Cardiac fibroblast (primary cell): ENCODE measurements at places on chromosomes 2 and 18.

DNA sequence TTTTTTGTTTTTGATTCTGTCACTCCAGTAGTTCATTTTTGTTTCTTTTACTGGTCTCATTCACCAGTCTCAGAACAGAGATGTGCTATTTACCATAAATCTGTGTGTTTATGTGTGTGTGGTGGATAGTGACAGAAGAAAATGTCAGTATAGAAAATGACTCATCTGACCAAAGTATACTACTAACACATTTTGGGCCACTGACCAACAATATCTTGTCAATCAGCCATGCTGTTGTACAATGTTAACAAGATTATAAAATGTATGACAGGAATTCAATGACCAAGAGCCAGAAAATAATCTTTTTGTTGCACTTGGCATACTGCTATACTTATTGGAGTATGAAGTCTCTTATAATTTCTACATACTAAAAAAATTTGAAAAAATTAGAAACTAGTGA lies 1081.4 kb upstream of the NRXN1 start:
- DNase-seq, result peak; percentile 9

GRCh38 chr2:144508172-144508851 lies 11.6 kb downstream of the ZEB2 start:
- DNase-seq, result peak; percentile 23

DNA sequence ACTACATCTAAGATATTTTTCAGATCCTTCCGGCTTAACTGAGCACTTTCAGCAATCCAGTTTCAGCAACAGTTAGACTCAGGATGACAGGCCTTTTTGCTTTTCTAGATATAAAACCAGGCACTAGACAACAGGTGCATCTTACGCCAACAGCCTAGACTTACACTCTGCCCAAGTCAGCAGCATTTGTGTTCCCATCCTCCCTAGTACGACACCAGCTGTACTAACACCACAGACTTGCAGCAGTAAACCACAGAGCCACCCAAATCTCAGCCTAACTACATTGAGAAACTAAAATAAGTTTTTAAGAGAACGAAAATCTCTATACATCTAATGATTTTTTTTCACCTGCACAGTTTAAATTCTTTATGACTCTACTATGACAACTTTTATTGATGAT lies 89.9 kb upstream of the DNMT3A start:
- no peak for DNase-seq

GRCh38 chr2:110858135-110858725 lies 125.9 kb downstream of the ACOXL start:
- no peak for DNase-seq

DNA sequence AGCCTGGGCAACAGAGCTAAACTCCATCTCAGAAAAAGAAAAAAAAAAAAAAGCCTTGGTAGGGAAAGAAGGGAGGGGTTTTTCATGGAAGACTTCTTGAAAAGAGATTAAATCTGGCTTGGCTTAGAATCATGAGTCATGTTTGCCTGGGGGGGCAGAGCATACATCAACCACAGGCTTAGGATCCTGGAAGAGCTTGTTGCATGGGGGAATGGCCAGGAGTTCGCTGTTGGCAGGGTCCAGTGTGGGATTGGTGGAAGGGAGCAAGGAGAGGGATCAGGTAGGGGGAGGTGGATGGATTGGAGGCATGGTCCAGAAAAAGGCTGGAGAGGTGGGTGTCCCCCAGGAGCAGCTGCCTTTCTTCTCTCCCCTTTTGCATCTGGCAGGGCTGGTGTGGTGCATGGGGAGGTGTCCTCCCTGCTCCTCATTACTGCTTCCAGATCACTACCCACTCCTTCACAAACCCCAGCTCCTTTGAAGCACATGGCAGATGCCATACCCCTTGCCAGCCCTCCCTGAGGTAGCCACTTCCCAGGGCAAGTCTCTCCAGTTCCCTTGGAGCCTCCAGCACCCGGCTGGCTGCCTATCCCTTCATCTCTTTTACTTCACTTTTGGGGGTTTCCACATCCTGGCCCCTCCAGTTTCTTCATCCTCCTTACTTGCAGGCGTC lies 2.5 kb downstream of the ARMC9 start:
- DNase-seq, result no peak
